ENCODE measurements at places on chromosomes 5 and 9.

DNA sequence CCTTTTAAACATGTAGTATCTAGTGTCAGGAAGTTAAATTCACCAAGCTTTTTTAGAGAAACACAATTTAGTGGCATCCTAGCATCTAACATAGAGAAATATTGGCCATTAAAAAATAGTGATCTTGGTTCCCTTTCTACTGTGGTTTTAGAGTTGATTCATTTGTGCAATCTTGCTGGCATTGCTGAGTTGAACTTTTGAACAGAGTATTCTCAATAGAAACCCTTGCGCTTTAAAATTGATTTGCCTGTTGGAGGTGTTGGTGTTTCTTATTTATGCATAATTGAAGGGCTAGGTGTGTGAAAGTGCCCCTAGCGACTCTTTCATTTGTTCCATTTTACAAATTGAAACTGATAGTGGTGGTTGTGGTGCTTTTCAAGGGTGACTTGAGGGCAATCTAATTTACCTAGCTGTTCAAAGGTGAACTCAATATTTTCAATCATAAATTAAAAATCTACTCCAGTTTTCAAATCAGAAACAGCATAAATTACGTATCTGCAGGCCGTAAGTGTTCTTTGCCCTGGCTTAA, 73.0 kb upstream of the MPDZ start:
- DNase-seq: no peak

- DNase-seq: no peak
Measured at GRCh38 chr5:72387985-72388384, 67.8 kb downstream of the PTCD2 start.

DNA sequence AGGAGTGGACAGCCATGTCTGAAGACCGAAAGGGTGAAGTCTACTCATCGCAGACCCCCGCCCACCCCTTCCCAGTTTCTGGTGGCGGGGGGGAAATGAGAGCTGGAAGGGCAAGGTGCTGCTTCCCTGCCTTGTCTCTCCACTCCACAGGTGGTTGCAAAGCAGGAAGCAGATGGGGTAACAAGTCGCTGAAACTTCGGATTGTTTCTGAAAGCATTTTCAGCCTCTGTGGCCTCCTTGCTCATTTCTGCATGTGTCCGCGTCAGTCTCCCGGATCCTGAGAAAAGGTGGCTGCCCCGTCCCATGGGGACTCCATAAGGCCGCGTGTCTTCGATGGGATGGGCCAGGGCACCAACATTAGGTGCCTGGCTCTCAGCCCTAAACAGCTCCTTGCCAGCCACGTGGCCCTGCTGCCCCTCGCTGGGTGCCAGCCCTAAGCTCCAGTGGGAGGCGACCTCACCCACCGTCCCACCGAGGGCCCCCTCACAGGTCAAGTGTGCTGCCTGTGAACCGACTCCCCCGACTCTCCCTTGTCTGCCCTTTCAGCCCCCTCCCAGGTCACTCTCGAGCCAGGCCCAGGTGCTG, 971 bp downstream of the PHYKPL start:
- no peak for DNase-seq

GRCh38 chr9:71355884-71356283, 234.5 kb upstream of the TRPM3 start:
- DNase-seq: no peak

DNA sequence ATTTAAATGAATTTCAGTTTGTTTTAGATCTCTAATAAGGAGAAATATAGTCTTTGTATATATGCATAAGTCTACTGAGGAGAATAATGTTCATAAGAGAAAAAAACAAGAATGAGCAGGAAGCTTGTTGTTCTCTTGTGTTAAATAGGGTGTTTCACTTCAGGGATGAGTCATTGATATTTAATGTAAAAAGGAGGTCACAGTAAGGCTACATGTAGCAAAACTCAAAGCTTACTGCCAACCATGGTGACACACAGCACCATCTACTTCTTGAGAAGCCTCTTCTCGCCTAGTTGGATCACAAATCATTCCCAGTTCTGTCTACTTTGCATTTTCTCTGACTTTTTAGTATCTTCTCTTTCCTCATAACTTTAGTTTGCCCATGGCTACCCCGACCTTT, 1466.0 kb upstream of the C9orf72 start:
- DNase-seq: no peak

GRCh38 chr5:35803191-35803651, 53.5 kb upstream of the IL7R start:
- DNase-seq: no peak

- DNase-seq: no peak
Measured at GRCh38 chr9:90569511-90569910, 73.1 kb downstream of the DIRAS2 start.

- DNase-seq: no peak
Measured at GRCh38 chr9:69314547-69314946, 10.5 kb upstream of the ENTREP1 start.

- DNase-seq: no peak
Measured at GRCh38 chr5:38497946-38498345, 58.5 kb downstream of the LIFR start.

GRCh38 chr9:102974530-102974929, 20.6 kb upstream of the CYLC2 start:
- DNase-seq: no peak

DNA sequence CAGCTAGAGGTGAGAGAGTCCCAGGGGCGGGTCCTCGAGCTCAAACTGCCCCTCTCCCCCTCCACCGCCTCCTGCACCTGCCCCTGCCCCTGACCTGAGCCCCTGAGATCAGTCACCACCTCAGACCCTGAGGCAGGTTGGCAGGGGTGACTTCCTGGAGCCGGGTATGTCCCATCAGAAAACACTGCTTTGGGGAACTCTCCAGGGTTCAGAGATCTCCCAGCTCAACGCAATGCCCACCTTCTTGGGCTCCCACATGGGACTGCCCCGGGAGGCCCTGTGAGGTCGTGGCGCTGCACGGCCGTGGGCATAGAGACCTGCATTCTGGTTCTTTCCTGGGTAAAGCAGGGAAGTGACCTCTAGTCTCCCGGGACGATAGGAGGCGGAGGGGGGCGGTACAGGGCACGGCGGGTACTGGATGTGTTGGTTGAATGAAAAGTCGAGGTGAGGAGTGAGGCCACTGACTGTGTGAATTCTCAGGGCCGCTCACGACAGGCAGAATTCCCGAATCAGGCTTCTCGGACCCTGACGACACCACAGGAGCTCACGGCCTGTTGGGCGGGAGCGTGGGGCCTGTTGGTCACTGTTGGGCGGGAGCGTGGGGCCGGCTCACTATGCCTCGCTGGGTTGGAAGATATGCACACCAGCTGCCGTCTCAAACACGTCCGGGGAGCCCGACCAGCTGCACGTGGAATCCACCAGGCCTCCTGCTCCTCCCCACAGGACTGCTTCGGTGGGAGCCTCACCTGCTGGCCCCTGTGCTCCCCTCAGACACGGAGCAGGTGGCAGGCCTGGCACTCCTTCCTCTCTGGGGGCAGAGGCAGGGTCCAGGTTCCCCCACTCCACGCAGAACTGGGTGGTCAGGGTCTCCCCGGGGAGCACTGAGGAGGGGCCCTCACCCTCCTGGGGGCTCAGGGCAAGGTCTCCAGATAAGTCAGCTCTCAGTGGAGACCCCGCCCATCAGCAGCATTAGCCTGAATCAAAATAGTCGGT, 178.0 kb upstream of the PPP1R26 start:
- DNase-seq: no peak

GRCh38 chr5:134028496-134028895, 23.7 kb upstream of the VDAC1 start:
- no peak for DNase-seq

- DNase-seq: no peak
Measured at GRCh38 chr5:178499352-178499751, 90.8 kb downstream of the COL23A1 start.

DNA sequence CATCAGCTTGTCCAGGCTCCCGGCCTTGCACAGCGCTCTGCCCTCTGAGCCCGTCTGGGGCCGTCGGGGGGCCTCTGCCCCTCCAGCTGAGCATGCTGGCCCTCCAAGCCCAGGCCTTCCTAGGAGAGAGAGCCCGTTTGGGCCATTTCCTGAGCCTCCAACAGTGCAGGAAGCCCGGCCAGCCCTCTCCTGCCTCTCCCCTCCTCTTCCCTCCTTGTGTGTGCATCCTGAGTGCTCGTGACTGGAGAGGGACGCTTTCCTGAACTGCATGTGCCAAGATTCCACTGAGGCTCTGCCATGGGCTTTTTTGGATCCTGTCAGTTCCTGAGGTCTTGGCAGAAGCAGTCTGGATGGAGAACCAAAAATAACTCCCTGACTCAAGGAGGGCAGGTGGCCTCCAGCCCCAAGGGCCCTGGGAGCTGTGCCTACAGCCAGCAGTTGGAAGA, 15.6 kb downstream of the OLFM1 start:
- no peak for DNase-seq

DNA sequence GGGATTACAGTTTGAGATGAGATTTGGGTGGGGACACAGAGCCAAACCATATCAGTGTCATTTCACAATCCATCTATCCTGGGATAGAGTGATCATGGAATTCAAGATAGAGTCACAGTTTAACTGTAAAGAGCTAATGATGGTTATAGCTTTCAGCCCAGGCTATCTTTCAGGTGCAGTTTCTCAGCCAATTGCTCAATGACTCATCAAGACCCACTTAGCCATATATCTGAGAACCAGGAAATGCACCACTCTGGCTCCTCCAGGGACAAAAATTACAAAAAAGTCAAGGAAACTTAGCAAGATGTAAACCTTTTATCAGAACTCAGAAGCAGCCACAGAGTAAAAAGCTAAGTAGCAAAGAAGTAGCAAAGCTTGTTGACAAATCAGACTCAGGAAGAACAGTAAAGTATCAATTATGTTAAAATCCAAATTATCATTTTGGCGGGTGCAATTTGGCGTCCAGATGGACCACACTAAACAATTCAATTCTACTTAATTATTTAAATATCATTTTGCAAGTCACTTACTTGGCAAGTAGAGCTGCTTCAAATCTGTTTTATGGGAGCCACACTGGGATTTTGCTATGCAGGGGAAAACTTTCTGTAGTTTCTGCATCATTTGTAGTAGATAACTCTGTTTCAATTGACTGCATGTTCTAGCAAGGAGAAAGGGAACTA, 169.4 kb downstream of the TLE1 start:
- no peak for DNase-seq

- DNase-seq: no peak
Measured at GRCh38 chr5:81630684-81631083, 120.2 kb downstream of the SSBP2 start.

GRCh38 chr5:116778032-116778431, 203.4 kb upstream of the SEMA6A start:
- DNase-seq: no peak

DNA sequence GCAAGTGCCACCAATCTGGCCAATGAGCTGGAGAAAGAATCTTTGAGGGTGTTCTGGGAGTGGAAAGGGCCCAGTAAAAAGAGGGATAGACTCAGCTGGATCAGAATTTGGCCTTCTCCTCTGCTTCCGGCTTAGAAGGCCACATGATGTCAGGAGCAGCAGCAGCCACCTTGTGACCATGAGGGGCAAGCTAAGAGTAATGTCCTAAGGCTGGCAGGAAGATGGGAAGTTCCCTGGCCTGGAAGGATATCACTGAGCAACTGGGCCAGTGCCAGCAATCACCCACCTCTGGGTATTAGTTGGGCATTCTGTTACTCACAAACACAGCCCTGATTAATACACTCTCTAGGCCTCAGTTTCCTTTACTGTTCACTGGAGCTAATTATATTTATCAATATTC, 44.2 kb downstream of the TSPAN17 start:
- no peak for DNase-seq

DNA sequence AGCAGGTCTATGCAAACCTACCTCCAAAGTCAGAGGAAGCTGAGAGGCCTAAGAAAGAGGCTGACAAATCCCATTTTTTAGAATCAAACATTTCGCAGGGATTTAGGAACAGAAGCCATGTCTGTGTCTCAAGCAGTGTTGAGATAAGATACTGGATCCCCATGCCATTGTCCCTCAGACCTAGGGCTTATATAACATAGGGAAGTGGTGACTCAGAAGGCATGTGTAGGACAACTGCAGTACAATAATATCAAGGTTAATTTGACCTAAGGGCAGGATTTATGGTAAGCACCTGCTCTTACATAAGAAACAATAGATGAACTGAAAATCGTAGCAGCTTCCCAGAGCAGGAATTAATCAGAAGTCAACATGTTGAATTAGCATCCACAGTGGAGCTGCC, 459.4 kb downstream of the ANXA1 start:
- no peak for DNase-seq

GRCh38 chr5:40976041-40976440, 66.7 kb downstream of the C7 start:
- DNase-seq: no peak

DNA sequence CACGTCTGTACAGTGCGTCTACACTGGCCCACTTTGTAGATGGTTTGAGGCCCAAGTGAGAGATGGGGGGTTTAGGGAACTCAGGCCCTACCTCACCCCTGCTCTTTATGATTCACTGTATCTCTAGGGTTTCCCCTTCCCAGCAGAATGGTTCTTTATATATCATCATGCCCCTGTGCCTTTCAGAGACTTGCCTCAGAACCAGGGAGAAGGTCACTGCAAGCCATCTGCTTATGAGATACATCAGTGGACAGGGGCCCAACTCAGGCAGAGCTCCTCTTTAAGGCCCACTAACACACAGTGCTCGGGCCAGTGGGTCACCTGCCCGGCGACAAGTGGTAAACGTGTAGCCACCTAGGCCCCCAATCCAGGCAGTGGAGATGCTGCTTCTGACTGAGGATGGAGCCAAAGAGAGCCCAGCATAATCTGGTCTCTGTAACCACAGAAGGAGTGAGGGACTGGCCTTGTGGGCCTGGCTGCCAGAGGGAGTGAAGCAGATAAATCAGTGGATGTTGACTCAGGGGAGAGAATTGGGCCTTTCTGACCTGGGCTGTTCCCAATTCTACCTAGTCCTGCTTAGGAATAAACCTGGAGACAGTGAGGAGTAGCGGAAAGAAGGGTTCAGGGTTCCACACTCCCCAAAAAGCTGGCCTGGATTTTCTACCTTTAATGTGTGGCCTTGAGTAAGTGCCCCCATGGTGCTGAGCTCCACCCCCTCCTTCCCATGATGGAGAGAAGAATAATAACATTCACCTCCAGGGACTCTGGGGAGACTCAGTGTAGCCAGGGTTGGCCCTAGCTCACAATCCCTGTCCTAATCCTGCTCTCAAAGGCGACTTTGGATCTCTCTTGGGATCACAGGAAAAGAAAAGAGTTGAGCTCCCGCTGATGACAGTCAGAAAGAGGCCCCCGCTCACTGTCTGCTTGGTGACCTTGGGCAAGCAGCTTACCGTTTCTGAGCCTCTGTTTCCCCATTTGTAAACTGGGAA, 2.8 kb upstream of the DUSP1 start:
- DNase-seq: no peak

DNA sequence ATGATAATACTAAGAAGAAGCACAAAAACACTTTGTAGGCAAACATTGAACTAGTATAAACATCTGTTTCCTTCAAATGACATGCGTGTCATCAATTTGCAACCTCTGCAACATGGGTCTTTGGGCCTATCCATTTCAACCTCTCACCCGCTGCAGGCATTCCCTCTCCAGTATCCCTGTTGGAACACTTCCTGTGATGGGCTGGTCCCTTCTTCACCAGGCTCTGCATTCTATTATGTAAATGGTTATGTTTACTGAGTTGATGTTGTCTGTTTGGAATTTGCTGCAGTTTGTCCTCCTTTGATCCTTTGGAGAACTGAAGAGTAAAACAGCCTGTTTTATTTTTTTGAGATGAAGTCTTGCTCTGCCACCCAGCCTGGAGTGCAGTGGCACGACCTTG, 16.6 kb upstream of the TBC1D2 start:
- no peak for DNase-seq

GRCh38 chr5:6788956-6789649, 75.9 kb downstream of the TENT4A start:
- no peak for DNase-seq

GRCh38 chr9:36728651-36729520, 156.2 kb downstream of the MELK start:
- DNase-seq: peak; percentile 76
